ENCODE measurements at places on chromosomes 11 and 22. TPM values are rescaled to one million over a fixed set of nuclear protein-coding genes. Genes with fewer than 3 reads are reported as not detected.

SLC22A12 gene
- not detected for total RNA-seq

FIBIN gene
- 12.1 TPM for total RNA-seq

PNPLA5 gene
- not detected for total RNA-seq

SYCE3 gene
- not detected for total RNA-seq

GAB4 gene
- total RNA-seq = not detected

MAJIN gene
- not detected for total RNA-seq

SCN3B gene
- total RNA-seq = not detected

ADAMTS8 gene
- not detected for total RNA-seq

Measured in bronchus fibroblast of lung (primary cell).